ENCODE measurements at places on chromosomes 5 and 9.

DNA sequence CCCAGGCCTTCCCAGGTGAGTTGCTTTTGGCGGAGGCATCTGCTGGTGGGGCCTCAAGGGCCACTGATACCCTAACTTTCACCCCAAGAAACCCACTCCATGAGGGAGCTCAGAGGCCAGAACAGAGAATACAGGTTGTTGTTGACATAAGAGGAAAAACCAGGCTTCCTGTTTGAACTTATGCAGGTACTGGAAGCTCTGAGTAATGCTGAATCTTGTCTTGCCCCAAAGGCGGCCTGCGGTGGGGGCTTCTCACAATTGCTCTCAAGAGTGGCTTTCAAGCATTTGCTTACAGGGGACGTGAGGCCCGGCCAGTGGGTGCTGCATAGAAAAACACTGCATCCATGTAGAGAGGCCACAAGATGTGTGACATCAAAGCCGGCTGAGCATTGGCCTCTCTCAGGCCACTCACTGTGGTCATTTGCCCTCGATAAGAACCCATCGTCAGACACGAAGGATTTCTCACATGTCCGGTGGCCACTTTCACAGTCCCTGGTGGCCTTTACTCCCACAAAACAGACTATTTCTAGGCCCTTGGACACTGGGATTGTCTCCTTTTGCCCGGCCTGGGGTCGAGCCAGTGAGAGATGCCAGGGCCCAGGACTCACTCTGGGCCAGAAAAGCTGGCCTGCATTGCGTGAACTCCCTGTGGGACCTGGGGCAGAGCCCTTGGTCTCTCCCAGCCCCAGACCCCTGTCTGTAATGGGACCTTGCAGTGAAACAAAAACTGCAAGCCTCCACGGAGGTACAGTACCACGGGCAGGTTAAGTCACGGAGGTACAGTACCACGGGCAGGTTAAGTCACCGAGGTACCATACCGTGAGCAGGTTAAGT is 34.5 kb upstream of the TCF7 start:
- DNase-seq = no peak

DNA sequence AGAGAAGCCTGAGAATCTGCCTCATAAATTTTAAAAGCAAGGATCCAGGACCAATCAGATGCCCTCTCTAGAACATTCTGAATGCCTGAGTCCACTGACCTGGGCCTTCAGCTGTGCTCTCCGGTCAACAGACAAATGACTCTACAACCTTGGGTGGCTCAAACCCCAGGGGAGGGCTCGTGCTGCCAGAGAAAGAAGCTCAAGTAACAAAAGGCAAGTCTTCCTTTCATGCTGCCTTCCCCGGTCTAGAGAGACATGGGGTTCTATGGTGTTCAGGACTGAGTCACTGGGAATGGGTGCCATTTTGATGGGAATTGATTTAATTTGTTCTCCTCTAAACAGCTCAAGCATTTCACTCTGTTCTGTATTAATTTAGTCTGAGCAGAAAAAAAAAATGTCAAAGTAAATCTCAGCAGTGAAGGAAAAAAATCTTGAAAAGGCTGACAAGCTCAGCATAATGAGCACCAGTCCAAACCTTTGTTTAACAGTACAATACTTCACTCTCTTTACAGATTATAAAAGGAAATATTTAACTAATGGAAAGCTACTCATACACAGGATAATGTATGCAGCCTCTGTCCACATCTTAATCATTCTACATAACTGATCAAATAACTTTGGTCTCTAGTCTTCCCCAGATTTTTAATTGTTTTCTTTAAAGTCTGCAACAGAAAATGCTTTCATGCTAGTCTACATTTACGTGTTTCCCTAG is 191.0 kb downstream of the GLIS3 start:
- DNase-seq = no peak

GRCh38 chr5:72633649-72634048 is 126.4 kb upstream of the ZNF366 start:
- peak; percentile 90 for DNase-seq

DNA sequence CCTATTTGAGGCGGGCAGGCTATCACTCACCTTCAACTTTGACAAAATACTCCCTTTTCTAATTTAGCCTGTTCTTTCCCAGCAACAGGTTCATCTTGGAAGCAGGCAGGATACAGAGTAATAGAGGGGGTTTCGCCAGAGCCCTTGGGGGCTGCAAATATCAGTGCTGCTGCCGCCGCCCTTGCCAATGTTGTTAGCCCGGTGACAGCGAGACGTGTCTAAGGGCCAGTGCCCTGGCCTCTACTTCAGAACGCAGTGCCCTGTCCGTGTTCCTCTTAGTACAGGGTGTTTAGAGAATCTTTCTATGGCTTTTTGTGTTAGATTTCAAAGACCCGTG is 703 bp downstream of the FAM120AOS start:
- no peak for DNase-seq

DNA sequence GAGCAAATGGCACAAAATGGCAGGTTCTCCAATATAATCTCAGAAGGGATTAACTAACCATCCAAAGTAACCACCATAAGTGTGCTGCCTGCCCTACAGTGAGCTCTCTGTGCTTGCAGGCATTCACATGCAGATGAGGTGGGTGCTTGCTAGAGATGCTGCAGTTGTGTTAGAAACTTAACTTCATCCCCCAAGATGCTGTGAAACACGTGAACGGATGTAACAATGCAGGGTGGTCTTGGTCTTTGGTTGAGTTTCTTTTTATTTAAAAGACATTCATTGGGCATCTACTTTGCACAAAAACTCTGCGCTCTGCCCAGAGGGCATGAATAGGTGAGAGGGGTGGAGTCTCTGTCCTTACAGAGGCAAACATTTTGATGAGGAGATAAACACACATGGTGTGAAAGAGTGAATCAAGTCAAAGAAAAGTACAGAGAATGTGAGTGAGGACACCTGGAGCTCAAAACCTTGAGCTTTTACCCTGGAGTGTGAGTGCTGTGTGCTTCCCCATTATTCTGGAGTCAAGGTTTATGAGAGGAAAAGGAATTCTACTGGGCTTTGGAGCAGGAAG is 143.9 kb upstream of the DAP start:
- no peak for DNase-seq

DNA sequence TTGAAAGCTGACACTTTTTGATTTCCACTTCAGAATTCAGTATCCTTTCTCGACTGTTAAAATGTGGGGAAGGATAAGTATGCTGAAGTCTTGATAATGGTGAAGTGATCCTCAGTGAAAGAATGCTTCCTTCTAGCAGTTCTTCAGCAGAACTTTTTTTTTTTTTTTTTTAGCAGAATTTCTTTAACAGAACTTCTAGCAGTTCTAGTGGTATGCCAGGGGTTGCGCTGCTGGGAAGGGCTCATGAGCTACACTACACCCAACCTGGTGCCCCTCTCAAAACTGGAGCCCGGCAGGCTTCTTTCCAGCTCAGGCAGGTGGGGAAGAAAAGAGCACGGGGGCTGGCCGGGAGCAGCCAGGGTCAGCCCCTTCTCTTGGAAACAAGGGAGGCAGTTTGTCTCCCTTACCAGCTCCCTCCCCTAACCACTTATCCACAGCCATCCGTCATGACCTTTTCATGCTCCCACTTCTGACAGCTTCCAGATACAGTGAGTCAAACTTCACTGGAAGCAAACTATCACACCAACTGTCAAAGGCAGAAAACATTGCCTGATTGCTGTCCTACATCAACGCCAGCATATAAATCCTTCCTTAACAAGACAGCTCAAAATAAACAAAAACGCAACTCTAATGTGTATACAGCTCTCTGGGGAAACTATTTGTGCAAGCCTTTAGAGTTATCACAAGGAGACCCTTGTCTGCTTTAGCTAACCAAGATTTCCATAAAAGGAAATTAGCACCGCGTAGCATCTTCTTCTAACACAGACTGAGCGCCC is 211.5 kb downstream of the GAPVD1 start:
- DNase-seq = peak; percentile 76

DNA sequence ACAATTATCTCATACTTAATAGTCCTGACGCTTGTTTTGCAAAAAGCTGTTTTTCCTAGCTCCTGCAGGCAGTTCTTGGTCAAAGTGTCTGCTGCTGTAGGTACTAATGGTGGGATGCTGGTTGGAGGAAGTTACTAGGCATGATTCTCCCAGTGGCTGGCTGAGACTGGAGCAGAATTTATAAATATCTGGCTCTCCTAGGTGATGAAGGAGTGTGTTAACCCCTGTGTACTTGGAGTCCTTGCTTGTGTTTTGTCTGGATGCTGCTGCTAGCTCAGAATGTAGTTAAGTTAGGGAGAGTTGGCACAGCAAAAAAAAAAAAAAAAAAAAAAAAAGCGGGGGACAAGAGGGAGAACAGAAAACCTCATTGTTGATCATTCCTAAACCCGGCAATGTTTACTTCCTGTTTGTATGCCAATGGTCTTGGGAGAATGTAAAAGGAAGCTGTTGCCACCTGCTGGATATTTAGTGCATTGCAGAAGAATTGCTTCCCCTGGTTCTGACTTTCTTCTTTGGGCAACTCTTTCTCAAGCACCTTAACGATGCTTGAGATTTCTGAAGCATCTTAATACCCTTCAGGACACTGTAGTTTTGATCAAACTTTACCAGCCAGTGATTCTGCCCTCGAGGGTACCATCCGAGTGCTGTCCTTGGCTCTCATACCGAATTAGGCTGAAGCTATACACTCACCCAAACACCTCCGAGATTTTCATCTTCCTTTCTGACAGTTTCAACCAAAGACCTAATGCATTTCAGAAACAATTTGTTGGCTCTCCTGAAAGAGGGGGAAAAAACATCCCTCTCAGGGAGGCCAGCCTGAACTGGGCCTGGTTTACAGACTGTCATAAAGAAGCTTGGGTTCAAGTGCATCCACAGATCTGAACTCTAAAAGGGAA is 71.7 kb upstream of the WWC1 start:
- DNase-seq = peak; percentile 70

DNA sequence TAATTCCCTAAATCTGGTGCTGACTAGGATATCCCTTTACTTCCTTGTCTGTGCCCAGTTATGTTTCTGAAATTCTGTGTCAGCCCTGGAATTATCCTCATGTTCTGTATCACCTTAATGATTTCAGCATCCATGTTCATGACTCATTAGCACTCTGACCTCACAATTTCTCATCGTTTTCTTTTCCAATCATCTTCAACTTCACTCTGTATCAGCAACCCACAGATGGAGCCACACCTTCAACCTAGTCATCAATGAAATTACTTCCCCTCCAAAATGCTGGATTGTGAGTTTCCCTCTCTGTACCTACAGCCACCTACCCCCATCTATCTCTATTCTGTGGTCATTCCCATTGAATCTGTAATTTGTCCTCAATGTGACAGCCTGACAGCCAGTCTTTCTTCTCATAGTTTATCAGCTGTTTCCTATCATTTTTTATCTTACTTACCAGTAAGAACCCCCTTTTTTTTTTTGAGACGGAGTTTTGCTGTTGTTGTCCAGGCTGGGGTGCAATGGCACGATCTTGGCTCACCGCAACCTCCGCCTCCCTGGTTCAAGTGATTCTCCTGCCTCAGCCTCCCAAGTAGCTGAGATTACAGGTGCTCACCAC is 3.1 kb upstream of the IL6ST start:
- peak; percentile 79 for DNase-seq

DNA sequence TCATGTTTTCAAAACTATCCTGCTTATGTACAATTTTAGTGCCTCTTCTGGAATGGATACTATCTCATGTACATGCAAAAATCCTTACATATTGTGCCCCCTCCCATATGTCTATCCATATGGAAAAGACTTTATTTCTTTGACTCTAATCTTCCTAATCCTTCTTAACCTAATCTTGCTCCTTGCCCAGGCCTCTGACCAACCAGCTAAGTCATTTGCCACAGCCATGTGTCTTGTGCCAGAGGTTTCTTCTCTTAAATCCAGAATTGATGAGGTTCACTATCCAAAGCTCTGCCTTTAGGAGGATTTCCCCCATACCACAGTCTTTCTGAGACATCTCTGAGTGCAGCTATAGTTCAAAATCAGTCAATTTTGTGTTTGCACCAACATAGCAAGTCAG is 68.9 kb upstream of the RNF180 start:
- no peak for DNase-seq

DNA sequence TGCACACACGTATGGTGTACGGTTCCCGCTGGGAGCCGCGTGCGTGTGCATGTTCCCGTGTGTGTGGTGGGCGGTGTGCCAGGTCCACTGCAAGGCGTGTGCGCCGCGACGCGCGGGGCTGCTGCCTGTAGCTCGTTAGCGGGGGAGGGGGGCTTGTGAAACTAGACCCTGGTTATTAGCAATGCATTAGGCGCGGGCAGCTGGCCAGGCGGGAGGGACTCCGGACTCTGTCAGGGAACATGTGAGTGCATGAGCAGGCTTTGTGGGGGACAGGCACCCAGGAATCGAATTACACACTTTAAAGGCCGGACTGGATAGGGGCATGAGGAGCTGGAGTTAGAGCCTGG is 32.2 kb upstream of the ENHO start:
- no peak for DNase-seq

- no peak for DNase-seq
Measured at GRCh38 chr5:175753536-175754402, 95.9 kb downstream of the HRH2 start.

- no peak for DNase-seq
Measured at GRCh38 chr9:11199335-11199734, 586.5 kb upstream of the PTPRD start.

GRCh38 chr9:34475097-34475496 is 16.5 kb downstream of the DNAI1 start:
- DNase-seq = no peak

DNA sequence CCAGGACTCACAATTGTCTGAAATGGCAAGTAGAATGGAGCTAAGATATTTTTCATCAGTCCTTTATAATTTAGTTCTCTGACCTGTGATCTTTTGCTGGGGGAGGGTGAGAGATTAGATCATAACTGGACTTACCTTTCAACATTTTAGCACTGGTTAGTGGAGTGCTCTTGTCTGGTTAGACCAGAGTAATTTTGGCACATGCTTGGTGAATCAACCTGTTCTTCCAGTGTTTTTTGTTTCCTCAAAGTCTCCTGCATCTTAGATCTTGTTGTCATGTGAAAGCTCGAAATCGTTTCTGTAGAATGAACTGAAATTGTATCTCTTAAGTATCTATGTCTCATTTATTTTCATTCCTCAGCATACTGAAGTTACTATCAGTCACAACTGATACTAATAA is 122.4 kb downstream of the TLE4 start:
- no peak for DNase-seq

- no peak for DNase-seq
Measured at GRCh38 chr5:157460921-157461792, 1.1 kb downstream of the NIPAL4 start.

- DNase-seq = peak; percentile 20
Measured at GRCh38 chr5:175444060-175444904, at the start of gene DRD1. Gene DRD1, minus strand, starts transcription at chr5:175444182. Its CDS starts 1,083 bp downstream, at chr5:175443099.

DNA sequence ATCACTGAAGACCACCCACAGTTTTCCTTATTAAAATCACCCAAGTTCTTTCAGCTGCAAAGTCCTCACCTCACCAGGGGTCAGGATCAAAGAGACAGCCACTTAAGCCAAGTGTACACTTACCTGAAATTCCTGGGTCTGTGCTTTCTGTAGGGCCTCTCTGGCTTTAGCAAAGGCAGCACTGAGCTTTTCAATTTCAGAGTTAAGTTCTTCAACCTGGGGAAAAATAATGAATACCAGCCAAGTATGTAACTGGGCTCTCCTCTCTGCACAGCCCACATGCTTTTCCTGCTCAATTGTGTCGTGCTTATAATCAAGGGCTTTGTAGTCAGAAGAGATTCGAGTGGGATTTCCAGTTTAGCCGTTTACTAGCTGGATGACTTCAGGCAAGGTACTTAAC is 55.1 kb downstream of the CDK5RAP2 start:
- DNase-seq = no peak
